ENCODE measurements at places on chromosomes 16 and 17. TPM values are rescaled to one million over a fixed set of nuclear protein-coding genes. Genes with fewer than 3 reads are reported as not detected.

DNA sequence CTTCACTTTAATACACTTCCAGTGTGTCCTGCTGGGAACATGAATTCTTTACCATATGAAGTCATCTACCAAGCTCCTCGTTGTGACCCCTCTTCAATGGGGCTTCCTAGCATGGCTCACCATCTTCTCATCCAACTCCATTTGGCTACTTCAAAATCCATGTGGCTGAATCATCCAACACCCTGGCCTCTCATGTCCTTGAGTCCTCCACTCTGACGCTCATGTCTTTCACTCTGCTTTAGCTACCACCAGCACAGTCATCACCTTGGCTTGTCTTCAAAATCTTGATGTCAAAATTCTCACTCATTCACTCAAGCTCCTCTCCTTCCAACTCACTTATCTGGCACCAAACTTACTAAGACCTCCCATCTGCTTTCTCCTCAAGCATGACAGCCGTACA lies 35.8 kb downstream of the AMFR start:
- H3K4me1 ChIP-seq, result peaks cover 6% of the 10 kb centered on the region
- no peak overlapping the region for H3K27ac ChIP-seq
- no peak for DNase-seq
- H3K36me3 ChIP-seq, result peaks cover 37% of the 10 kb centered on the region
- H3K4me3 ChIP-seq, result no peak overlapping the region

GSG1L gene
- not detected for polyA plus RNA-seq

DNA sequence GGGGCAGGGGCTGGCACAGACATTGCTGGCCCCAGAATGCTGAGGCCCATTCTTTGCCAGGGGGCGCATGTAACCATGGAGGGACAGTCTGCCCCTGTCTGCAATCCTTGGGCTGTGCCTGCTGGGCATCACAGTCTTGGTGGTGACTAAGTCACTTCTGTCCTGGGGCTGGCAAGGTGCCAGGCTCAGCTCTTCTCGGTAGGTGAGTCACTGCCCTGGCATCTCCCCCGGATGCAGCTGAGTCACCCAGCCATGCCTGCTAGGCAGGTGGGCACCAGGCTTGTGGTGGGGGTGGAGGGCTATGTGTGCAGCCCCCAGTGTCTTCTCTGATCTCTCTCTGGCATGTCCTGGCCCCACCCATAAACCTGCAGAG lies 5.6 kb downstream of the RARA start:
- DNase-seq, result peak; percentile 77
- no peak overlapping the region for H3K4me3 ChIP-seq
- no peaks in the 10 kb centered on the region for H3K36me3 ChIP-seq
- H3K27ac ChIP-seq, result peak overlapping the region; percentile 85

- no peaks in the 10 kb centered on the region for H3K27me3 ChIP-seq
- no peaks in the 10 kb centered on the region for H3K36me3 ChIP-seq
- H3K4me3 ChIP-seq, result no peak overlapping the region
- H3K27ac ChIP-seq, result peak overlapping the region; percentile 37
These were observed 56.6 kb downstream of the DUSP14 start for GRCh38 chr17:37546302-37546701.

BICDL2 gene
- polyA plus RNA-seq, result not detected

GRCh38 chr16:50303605-50304466 lies 37.5 kb downstream of the ADCY7 start:
- no peak for DNase-seq
- H3K27me3 ChIP-seq, result peaks cover 9% of the 10 kb centered on the region
- peaks cover 19% of the 10 kb centered on the region for H3K4me1 ChIP-seq
- H3K27ac ChIP-seq, result peak overlapping the region; percentile 80
- no peak overlapping the region for H3K4me3 ChIP-seq

TMEM238L gene
- polyA plus RNA-seq, result not detected

DNA sequence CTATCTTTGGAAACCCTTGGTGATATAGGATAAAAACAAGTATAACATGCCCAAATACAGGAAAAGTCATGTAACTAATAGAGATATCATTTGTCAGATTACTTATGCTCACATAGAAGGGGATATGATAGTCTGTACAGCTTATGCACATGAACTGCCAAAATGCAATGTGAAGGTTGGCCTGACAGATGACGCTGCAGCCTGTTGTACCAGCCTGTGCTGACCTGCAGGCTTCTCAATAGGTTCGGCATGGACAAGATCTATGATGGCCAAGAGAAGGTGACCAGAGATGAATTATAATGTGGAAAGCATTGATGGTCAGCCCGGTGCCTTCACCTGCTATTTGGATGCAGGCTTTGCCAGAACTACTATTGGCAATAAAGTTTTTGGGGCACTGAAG lies 12.7 kb downstream of the WFIKKN2 start:
- no peak overlapping the region for H3K4me3 ChIP-seq
- H3K36me3 ChIP-seq, result no peaks in the 10 kb centered on the region
- DNase-seq, result no peak
- peaks cover 3% of the 10 kb centered on the region for H3K27me3 ChIP-seq

AGRP gene
- not detected for polyA plus RNA-seq

ASPA gene
- polyA plus RNA-seq, result not detected

DNA sequence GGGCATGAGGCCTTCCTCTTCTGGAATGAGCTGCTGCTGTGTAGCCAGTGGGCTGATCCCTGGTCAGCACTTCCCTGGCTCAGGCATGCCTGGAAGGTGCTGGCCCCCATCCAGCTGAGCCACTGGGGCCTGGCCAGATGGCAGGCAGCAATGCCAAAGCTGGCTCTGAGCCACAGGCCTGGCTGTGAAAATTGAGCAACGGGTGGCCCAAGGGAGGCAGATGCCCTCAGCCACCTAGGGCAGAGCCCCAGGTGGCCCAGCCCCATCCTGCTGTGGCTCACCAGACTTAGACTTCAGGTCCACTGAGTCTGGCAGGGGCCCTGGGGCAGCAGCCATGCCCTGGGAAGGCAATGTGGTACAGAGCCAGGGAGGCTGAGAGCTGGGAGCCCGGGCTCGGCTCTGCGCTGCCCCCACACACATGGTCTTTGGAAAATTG lies 8.5 kb upstream of the CRHR1 start:
- no peaks in the 10 kb centered on the region for H3K36me3 ChIP-seq
- H3K27ac ChIP-seq, result no peak overlapping the region
- no peaks in the 10 kb centered on the region for H3K4me1 ChIP-seq
- H3K4me3 ChIP-seq, result no peak overlapping the region

CDRT15 gene
- polyA plus RNA-seq, result not detected

Data from immature natural killer cell (primary cell).